ENCODE measurements at places on chromosomes 1 and 21.

DNA sequence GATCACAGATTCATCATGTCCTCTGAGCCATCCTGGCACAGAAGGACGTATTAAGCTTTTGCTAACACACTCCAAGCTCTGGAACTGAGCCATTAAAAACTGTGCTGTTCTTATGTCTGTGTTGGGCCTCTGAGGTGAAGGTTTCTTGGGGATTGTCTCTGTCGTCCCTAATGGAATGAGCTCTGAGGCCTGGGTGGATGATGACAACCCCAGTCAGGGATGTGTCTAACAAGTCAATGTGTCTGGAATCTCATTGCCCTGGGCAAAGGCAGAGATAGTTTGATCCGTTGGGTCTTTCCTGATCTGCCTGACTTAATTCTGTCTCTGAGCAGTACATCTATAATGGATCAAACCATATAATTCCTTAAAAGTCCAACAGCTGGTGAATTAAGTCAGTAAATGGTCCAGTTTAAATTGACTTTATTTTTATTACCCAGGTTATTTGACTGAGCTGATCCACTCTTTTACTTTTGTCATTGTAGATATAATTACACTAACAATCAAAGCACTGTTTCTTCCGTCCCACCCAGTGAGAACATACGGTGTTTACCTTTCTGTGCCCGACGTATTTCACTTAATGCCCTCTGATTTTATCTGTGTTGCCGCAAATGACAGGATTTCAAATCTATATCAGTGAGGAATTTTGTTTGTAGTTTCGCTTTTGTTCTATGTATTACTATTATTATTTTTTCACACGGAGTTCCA, 38.8 kb upstream of the OR2B11 start:
- DNase-seq: no peak

- no peak for DNase-seq
Measured at GRCh38 chr1:214414691-214415090, 133.7 kb downstream of the SMYD2 start.

DNA sequence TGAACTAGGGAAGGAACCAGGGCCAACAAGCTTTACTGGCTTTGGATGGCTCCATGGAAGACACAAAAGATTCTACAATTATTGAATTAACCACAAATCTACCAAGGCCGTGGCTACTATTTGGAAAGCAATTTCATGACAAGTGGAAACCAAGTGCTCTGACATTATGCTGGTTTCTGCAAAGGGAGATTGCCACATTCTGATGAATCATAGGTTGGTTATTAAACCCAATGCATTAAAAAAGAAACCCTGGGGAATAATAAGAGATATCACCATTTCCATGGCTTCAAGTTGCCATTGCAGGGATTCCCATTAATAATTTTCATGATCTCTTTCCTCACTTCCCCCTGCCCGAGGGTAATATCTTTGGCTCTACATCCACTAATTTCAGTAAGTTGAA, 359.2 kb upstream of the NCAM2 start:
- no peak for DNase-seq

GRCh38 chr1:7808253-7808844, 24.3 kb downstream of the PER3 start:
- no peak for DNase-seq

GRCh38 chr1:46285730-46286477, 17.5 kb downstream of the LRRC41 start:
- DNase-seq: peak; percentile 7

- DNase-seq: no peak
Measured at GRCh38 chr1:19676438-19676922, 11.8 kb downstream of the HTR6 start.

DNA sequence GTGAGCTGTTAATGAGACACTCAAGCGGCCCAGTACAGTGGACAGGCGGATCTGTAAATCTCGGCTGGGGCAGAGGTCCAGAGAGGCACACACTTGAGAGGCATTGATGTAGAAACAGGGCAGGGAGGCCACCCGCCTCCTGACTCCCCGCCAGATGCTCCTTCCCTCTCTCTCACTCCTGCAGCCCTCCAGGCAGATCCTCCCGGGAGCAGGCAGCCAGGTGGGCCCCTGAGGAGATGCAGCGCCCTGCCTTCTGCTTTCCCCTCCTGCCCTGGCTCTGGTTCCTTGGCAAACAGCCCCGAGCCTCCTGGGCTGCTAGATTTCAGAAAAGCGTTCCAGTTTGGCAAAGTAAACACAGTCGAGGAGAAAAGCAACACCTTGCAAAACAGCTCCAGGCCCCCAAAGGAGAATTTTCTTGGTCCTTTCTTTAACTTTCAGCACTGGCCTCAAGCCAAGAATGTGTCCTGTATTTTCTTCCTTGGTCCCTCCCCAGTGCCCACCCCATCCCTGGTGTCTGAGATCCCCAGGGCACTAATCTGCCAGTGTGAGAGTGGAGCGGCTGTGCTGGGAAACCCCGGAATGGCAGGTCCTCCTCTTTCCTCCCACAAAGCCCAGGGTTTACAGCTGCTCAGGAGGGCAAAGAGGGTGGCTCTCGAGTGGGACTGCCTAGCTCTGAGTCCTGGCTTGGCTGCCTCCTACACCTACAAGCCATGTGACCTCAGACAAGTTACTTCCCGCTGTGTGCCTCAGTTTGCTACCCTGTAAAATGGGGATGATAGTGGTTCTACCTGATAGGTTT, 29.4 kb upstream of the IFNLR1 start:
- no peak for DNase-seq

- no peak for DNase-seq
Measured at GRCh38 chr1:223228931-223229528, 86.0 kb upstream of the TLR5 start.

DNA sequence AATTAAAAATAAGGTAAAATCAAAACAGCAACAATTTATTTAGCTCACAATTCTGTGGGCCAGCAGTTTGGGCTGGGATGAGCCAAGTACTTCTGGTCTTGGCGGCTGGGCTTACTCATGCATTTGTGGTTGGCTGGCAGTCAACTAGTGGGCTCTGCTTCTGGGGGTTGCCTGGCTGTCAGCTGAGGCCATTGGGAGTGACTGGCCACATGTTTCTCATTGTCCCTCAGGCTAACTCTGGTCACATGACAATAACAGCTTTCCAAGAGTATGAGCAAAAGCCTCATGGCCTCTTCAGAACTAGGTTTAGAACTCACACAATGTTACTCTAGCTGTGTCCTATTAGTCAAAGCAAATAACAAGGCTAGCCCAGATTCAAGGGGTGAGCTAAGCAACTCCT, 15.6 kb upstream of the CHIA start:
- no peak for DNase-seq

- DNase-seq: no peak
Measured at GRCh38 chr1:53656747-53657530, 82.0 kb downstream of the GLIS1 start.

DNA sequence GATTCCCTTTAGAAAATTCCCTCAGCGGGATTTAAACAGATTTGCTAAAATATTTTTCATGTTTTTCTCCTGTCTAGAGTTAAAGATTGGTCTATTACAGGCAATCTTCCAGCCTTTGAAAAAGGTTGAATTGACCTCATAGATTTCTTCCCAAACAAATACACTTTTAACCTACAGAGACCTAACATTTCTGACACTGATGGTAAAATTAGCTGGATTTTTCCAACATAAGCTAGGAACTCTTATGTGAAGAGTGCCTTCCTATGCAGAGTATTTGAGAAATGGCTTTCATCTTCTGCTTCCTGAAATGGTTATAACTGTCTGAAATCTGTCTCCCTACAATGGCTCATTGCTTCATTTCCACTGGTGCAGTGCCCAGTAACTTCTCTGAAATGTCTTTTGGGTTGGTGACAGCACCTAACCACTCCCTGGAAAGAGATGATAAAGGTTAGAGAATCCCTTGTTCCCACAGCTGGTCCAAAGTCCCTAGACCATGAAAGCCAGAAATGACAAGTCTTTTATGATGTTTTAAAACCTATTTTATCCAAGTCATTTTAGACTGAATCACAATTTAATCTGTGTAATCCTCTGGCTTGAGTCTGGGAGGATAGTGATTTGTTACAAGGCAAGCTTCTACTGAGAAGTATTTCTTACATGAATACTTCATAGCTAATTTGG, 269.4 kb downstream of the BACH1 start:
- DNase-seq: no peak
